ENCODE measurements at places on chromosomes 1 and 21.

DNA sequence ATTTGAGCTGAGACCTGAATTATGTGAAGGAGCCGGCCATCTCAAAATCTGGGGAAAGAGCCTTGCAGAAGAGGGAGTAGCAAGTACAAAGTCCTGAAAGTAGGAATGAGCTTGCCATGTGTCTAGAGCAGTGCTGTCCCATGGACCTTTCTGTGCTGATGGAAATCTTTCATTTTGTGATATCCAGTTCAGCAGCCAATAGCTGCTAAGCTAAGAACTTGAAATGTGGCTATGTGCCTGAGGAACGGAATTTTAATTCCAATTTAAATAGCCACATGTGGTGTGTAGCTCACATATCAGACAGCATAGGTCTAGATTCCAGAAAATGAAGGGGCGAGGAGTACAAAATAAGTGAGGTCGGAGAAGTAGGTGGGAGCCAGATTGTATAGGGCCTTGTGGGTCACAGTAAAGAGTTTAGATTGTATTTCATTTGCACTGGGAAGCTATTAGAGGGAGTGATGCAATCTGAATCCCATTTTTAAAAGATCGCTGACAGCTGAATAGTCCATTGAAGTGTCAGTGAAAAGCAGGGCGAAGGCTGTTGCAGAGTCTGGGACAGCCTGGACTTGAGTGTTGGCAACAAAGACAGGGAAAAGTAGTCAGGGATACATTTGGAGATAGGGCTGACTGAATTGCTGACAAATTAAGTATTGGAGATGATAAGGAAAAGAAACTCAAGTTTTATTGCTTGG, 80.3 kb downstream of the TMEM200B start:
- DNase-seq: no peak

GRCh38 chr1:110570901-110571300, 35.3 kb downstream of the KCNA2 start:
- DNase-seq: no peak

DNA sequence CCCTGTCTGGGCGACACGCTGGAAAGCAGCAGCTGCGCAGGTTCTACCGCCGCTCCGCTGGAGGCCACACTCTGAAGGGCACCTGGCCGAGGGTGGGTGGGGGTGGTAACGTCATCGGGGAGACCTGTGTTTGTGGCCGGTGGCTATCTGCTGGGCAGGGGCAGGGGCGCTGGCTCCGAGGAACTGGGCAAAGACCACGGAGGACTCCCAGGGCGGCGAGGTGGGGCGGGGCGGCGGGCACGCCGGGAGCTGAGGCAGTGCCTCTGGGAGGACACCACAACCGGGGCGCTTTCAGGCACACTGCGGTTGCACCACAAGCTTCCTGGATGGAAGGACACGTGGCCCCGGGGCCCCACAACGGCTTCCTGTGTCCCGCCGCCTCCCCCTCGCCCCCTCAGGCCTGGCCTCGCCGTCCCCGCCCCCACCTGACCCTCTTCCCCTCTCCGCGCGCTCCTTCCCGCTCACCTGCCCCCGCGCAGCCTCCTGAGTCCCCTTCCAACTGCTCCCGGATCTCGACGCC, 3.3 kb upstream of the DENND2D start:
- peak; percentile 86 for DNase-seq

DNA sequence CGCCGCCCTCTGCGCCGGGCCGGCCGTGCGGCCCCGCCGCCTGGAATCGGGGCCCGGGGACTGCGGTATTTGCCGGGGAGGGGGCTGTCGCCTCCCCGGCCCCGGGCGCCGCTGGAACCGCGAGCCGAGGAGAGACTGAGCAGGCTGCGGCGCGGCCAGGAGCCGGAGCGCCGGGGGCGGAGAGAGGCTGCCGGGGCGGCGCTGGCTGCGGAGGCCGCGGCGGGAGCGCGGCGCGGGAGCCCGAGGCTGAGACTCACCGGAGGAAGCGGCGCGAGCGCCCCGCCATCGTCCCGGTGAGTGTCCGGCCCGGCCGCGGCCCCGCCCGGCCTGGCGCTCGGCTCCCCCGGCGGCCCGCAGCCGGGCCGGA, 746 bp downstream of the DYRK1A start:
- no peak for DNase-seq

All from CD4-positive, alpha-beta T cell treated with Interferon gamma for 1 hour (primary cell).